ENCODE measurements at places on chromosomes 5 and 9.

- DNase-seq, result no peak
These were observed 28.3 kb downstream of the RAI14 start for GRCh38 chr5:34684281-34684979.

GRCh38 chr5:68192679-68193060 is 22.9 kb upstream of the PIK3R1 start:
- no peak for DNase-seq

DNA sequence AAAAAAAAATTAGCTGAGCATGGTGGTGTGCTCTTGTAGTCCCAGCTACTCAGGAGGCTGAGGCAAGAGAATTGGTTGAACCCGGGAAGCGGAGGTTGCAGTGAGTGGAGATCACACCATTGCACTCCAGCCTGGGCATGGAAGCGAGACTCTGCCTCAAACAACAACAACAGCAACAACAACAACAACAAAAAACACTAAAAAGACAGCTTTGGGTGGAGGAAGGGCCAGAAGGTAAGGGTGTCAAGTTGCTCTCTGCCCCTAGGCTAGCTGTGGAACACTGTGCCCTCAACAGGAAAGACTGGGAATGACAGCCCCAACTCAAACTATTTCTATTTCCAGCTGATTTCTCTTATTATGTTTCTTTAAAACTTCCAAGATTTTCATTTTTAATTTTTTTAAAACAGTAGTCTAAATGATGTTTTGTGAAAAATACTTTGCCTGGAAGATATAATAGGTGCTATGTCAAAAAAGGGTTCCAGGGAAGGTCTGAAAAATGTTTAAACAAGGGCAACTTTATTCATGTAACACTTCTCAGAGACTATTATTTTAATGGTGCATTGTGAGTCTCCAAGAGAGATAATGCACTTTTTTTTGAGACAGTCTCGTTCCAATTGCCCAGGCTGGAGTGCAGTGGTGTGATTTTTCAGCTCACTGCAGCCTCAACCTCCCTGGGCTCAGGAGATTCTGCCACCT is 29.9 kb downstream of the CLINT1 start:
- DNase-seq, result no peak

DNA sequence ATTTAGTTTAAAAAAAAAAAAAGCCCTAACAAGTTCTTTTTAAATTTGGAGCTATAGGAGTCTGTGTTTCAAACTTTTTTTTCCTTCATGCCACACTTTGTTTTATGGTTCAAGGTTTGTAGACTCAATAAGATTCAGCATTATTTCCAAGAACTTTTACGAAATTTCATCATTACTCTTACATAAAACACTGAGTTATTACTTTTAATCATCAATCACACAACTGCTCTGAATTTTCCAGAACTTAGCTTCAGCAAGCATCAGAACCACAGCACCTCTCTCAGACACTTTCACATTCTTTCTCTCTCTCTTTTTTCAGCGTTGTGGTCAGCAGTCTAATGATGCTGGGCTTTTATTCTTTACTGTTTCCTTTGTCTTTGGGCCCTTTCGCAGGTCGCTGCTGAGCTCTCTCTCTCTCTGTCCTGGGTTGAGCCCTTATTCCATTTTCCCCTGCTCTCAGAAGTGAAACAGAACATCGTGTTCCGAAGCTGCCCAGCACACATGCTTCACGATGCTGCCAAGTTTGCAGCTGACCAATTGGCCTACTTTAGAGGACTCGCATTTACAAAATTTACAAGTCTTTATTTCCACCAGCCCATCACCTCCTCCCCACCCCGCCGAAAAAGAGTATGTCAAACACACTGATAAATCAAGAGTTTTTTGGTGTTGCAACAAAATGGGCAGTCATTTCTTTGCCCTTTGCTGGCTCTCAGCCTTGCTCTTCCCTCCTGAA is 44.6 kb upstream of the PIK3R1 start:
- no peak for DNase-seq

DNA sequence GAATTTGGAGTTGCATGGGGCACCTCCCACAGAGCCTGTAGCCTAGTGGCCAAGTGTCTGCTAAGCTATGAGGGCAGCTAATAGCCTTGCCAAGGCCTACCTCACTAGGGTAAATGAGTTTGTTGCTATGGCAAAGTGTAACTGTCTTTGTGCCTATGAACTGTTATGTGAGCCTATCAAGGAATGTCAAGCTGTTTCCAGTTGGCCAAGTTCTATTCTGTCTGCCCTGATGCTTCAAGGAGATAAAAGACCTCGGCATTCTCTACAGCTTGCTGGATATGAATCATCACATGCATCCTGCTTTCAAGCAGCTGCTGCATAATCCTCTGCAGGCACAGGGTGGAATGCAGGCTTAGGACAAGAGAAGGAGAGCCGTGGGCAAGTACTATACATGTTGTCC is 69.8 kb upstream of the CCDC112 start:
- no peak for DNase-seq

- no peak for DNase-seq
These were observed 125.2 kb downstream of the RAPGEF6 start for GRCh38 chr5:131509801-131510200.

- DNase-seq, result no peak
These were observed 382.3 kb upstream of the SLC30A5 start for GRCh38 chr5:68711293-68712200.

GRCh38 chr5:278646-279045 is 7.2 kb downstream of the PDCD6 start:
- no peak for DNase-seq

- DNase-seq, result no peak
These were observed 58.0 kb upstream of the CDK5RAP2 start for GRCh38 chr9:120637919-120638318.

DNA sequence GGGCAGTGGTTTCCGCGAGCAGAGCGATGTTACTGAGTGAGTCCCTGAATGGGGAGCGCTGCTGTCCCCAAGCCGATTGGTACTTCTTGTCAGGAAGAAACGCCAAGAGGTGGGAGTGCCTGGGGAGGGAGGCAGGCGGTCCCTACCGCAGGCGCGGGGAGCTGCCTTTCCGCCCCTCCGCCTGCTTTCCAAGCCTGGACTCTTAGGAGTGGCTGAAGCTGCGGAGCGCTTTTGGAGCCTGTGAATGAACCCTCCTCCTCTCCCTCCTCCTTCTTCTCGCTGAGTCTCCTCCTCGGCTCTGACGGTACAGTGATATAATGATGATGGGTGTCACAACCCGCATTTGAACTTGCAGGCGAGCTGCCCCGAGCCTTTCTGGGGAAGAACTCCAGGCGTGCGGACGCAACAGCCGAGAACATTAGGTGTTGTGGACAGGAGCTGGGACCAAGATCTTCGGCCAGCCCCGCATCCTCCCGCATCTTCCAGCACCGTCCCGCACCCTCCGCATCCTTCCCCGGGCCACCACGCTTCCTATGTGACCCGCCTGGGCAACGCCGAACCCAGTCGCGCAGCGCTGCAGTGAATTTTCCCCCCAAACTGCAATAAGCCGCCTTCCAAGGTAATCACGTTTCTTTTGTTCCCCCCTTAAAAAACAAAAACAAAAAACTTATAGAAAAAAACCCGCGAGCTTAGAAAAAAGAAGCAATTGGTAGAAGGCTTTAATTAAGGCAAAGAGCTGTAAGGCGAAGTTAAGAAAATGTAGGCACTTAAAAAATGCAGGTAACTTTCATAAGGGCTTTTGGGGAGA is at the start of gene VCAN:
TSS of gene VCAN (plus strand) at position 340 of the 808 bp plus-strand sequence. CDS start 11,775 bp downstream, outside the sequence.
- no peak for DNase-seq

GRCh38 chr5:54362434-54362833 is 52.1 kb upstream of the ARL15 start:
- no peak for DNase-seq

- DNase-seq, result no peak
These were observed 127.5 kb downstream of the ATPSCKMT start for GRCh38 chr5:10122076-10122726.

GRCh38 chr5:158976035-158976434 is 123.7 kb downstream of the EBF1 start:
- DNase-seq, result no peak

- DNase-seq, result no peak
These were observed 7.9 kb upstream of the INSL6 start for GRCh38 chr9:5193345-5193744.

Data from activated CD4-positive, alpha-beta T cell treated with anti-CD3 and anti-CD28 coated beads for 4 hours (primary cell).